Nucleus accumbens (tissue), 56 donors: ENCODE measurements at places on chromosomes 16 and 17.

DNA sequence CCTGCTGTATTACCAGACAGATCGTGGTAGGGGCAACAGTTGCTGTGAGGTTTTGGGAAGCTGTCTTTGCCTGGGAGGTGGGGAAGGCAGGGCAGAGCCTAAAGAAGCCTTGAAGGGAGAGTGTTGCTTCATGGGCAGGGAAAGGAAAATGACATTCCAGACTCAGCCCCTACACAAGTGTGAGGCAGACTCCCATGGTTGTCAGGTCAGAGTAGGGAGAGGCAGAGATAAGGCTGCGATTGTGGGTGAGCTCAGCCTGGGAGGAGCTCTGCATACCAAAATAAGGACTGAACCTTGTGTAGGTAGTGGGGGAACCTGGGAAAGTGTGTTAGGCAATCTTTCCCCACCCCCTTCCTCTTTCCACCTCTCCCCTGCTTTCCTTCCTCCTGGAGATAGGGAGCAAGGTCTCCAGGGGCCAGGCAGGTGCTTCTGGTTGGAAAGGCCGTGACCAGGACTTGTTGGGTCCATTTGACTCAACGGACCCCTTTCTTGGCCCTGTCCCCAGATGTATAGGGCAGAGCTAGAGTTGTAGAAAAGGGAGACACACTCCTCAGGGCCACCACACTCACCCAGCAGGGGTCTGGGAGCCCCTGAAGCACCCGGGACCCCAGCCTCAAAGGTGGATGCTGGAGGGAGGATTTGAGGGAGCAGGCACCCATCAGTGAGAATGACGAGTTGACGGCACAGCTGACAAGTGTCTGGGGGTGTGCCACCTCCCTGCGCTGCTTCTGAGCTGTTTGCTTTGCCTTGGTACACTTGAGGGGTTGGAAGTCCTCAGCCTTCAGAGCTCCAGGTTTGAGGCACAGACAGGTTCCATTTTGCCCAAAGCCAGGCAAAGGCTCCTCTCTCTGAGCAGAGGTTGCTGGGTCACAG, 18.5 kb upstream of the TOB1 start:
- no peak for DNase-seq

GRCh38 chr16:88306411-88306810, 76.3 kb upstream of the ZNF469 start:
- no peak for DNase-seq

DNA sequence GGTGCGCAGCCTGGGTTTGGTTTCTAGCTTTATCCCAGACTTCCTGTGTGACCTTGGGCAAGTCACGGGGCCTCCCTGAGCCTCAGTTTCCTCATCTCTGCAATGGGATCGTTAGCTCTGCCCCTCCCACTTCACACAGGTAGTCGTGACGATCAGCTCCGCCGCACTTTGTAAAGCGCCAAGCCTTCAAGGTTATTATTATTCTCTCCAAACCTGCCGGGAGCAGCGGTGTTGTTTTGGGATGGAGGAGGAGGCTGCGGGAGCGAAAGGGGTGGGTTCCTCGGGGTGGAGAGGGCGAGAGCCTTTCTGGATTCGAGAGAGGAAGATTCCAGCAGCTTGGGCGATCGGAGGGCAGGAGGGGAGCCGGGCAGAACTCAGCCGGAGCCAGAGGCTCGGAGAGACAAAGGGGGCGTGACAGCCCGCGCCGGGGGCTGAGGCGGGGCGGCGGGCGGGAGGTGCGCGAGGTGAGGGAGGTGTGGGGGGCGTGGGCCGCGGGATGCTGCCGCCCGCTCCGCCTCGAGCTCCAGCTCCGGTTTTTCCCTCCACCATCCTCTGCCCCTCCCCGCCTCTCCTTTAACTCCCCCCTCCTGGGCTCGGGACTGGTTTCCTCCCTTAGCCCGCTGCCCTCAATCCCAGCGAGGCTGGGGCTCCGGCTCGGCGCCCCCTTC, at the start of gene EFNB3:
TSS of gene EFNB3 (plus strand) at position 602 of the 668 bp plus-strand sequence. CDS start 397 bp downstream, outside the sequence.
- peak; percentile 49 for DNase-seq

GRCh38 chr16:46620266-46621005, 743 bp downstream of the SHCBP1 start:
- no peak for DNase-seq

- DNase-seq = no peak
Observed at GRCh38 chr16:2458887-2459646, 842 bp upstream of the TEDC2 start.

DNA sequence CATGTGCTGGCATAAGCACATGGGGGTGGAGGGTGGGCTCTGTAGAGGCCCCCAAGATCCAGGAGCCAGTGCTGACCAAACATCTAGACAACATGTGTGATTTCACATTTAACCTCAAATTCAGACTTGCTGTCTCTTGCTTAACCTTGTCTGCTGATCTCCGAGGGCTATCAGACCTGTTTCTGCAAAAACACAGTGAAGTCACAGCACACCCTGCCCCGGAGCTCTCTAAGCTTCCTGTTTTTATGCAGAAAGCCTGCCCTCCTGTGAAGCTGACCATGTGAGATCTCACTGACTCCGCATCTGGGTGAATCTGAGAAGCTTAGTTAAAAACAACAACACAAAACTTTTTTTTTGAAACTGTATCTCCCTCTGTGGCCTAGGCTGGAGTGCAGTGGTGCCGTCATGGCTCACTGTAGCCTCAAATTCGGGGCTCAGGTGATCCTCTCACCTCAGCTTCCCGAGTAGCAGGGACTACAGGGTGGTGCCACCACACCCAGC, 6.6 kb upstream of the DPEP2 start:
- no peak for DNase-seq

- DNase-seq = no peak
Observed at GRCh38 chr16:25748092-25748654, 56.4 kb downstream of the HS3ST4 start.

GRCh38 chr16:52569701-52570100, 22.8 kb upstream of the TOX3 start:
- no peak for DNase-seq

DNA sequence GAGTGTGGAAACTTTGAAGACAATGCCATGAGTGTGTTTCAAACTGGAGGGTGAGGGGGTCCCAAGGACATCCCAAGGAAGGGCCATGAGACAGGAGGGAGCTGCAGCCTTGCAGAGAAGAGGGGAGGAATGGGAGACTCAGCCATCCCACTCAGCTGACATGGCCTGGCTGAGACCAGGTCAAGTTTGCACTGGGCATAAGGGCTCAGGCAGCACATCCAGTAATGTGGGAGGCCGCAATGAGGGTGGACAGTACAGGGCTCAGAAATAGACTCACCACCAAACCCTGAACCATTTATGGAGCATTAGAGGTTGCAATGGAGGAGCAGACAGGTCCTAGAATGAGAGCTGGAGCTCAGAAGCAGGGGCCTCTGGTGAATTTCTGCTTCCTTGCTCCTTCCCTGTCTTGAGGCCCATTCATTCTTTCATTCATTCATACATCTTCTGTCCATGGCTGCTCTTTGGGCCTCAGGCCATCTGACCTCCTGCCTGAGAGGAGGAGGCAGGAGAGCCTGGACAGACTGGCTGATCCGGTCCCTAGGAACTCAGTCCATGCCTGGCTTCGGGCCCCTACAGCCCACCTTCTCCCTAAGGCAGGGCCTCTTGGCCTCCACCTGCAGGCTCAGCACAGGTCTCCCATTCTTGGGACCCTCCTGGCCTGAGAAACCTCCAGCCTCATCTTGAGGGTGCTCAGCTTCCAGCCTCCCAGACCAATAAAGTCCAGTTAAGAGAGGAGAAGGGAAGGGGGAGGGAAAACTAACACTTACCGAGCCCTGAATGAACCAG, 70.5 kb upstream of the CDH5 start:
- no peak for DNase-seq

GRCh38 chr17:78107457-78107856, 21.1 kb downstream of the TMC6 start:
- DNase-seq = no peak

DNA sequence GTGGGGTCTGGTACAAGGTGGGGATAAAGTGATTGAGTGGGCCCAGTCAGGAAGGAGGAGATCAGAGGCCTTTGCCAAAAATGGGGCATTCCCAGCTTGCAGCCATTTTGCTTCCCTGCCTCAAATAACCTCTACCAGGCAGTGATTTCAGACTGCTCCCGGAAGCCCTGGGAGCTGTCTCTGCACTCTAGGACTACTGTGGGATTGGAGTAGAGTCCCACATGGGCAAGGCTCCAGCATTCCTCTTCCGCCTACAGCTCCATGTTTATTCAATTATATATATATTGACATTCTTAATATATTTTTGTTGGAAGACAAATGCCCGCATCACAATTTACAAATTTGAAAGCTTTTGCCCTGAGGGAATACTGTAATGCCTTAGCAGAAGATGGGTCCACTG, 13.5 kb downstream of the SUPT6H start:
- no peak for DNase-seq

DNA sequence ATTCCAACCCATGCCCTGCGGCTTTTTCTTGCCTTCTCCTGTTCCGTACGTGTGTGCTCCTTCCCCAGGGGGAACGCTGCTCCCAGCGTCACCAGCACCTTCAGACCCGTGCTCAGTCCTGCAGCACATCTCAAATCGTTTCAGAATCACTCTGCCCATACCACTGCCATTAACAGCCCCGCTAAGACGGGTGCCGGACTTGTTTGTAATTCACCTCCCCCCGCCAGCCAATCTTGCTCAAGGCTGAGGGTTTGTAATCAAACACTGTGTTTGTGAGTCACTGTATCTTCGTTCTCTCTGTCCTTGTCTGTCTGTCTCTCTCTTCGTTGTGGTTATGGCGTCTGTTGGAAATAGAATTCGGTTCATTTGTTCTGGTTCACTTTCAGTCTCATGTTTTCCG, 17.3 kb downstream of the CARD14 start:
- no peak for DNase-seq

DNA sequence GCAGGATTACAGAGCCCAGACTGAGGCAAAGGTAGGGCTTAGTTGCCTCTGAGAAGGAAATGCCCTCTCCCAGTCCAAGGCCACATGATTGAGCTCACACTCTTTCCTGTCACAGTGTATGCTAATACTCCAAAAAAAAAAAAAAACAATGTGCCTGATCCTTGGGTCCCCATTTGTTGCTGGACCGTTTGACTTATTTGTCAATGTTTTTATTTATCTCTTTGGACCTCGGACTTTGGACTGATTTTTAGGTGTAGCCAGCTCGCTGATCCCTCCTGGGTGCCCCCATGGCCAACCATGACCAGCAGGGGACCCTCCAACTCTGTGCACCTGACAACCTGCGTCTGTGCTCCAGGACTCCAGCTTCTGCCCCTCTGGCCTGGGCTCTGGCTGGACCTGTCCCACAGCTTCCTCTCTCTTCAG, 622 bp upstream of the CCL16 start:
- DNase-seq = no peak

DNA sequence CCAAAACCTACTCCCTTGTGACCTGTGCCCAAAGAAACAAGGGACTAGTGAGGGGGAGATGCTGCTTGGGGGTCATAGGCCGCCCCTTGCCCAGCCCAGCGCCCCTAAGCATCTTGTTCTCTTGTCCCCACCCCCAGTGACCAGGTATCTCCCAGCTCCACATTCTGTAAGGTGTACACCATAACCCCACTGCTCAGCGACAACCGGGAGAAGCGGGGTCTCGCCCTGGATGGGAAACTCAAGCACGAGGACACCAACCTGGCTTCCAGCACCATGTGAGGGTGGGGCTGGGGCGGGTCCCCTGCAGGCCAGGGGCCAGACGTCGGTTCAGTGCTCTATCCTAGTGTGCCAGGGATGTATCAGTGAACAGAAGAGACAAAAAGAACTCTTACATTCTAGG, 8.7 kb downstream of the ARRB2 start:
- no peak for DNase-seq

- DNase-seq = no peak
Observed at GRCh38 chr17:71902894-71903506, 217.8 kb upstream of the SOX9 start.

DNA sequence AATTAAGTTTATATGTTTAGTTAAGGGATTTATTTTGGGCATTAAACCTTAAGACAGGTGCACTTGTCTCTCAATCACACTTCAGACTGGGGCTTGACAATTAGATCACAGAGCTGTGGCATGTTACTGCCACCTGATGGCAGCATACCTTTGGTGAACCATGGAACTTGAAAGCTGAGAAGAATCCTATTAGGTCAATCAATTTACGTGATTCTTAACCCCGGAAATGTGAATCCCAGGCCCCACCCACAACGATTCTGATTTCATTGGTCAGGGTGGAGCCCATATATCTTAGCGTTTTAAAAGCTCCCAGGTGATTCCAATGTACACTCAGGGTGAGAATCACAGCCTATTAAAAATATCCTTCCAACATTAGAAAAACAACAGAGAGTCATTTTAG, 91.0 kb downstream of the GSG1L start:
- no peak for DNase-seq

- no peak for DNase-seq
Observed at GRCh38 chr16:84138824-84139627, 6.0 kb downstream of the HSDL1 start.

- DNase-seq = no peak
Observed at GRCh38 chr17:80573701-80574100, 29.1 kb downstream of the RPTOR start.

GRCh38 chr16:53457670-53458069, 23.4 kb downstream of the RBL2 start:
- no peak for DNase-seq

- no peak for DNase-seq
Observed at GRCh38 chr16:85879549-85879948, 19.4 kb upstream of the IRF8 start.

- no peak for DNase-seq
Observed at GRCh38 chr17:58517378-58517927, 3.0 kb upstream of the MTMR4 start.

- DNase-seq = no peak
Observed at GRCh38 chr16:12672986-12673385, 130.7 kb downstream of the CPPED1 start.

GRCh38 chr17:76723812-76724211, 2.6 kb downstream of the JMJD6 start:
- DNase-seq = no peak

DNA sequence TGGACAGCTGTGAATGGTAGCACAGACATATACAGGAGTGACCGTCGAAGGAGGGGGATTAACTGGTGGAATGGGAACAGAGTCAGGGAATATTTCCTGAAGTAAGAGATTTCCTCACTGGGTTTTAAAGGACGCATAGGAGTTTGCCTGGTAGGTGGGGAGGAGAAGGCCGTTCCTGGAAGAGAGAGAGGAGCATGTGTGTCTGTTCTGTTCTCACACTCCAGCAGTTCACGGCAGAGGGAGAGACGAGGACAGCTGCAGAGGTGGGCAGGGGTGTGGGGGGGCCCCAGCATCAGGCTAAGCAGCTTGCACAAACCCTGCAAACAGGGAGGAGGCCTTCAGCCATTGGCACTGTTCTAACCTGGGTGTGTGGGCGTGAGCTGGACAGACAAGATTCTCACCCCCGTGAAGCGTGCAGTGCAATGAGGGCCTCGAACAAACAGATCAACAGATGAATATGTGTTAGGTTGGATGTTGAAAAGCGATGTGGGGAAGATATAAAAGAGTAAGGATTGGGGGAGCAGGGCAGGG, 85.3 kb upstream of the GSE1 start:
- DNase-seq = no peak

- no peak for DNase-seq
Observed at GRCh38 chr17:32813021-32813420, 63.9 kb downstream of the MYO1D start.
